ENCODE measurements at places on chromosomes 5 and 9.

DNA sequence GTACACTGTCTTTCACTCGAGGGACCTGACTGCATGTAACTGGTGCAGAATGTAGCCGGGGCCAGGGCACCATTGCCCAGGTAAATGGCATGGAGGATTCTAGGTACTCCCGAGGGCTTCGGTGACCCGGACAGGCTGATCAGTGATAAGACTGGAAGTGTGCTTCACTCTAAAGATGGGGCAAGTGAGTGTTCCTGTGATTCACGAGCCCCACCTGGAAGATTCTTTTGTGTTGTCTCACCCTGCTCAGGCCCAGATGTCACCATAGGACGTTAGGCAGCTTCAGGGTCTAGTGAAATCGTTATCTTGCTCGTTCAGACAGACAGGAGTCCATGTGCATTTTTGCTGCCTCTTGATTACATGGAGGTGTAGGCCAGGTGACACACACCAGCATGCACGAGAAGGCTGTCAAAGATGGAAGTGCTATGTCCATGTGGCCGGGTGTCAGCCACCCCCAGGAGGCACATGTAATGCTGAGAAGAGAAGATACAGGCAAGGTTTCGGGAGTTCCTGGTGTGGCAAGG, 73.9 kb downstream of the WNK2 start:
- no peak for DNase-seq

GRCh38 chr9:4035777-4036176, 264.1 kb downstream of the GLIS3 start:
- DNase-seq = no peak

DNA sequence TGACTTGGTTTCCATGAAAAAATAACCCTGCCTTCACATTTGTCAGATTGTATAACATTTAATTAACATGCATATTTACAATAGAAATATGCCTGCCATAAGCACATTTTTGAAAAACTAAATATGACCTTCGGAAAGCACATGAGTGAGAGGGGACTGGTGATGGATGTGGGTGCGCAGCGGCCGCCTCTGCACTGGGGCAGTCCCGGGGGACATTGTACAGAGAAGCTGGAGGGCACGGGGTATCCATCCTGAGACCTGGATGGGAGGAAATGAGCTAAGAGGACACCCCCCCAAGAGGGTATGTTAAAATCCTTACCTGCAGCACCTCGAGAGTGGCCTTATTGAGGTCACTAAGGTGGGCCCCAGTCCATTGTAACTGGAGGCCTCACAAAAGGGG, 161.3 kb upstream of the IRX4 start:
- DNase-seq = no peak

DNA sequence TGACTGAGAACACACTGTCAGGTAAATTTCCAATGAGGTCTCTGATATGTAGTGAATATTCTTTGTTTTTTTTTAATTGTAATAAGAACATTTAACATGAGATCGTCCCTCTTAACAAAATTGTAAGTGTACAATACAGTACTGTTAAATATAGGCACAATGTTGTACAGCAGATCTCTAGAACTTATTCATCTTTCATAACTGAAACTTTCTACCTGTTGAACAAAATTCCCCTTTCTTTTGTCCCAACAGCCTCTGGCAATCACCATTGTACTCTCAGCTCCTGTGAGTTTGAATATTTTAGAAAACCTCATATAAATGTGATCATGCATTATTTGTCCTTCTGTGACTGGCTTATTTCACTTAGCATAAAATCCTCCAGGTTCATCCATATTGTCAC, 10.6 kb upstream of the PRLR start:
- no peak for DNase-seq

GRCh38 chr9:3863111-3863528, 337.3 kb upstream of the RFX3 start:
- peak; percentile 82 for DNase-seq

- peak; percentile 9 for DNase-seq
These were observed 5.5 kb upstream of the DNAJB5 start for GRCh38 chr9:34984049-34984448.

DNA sequence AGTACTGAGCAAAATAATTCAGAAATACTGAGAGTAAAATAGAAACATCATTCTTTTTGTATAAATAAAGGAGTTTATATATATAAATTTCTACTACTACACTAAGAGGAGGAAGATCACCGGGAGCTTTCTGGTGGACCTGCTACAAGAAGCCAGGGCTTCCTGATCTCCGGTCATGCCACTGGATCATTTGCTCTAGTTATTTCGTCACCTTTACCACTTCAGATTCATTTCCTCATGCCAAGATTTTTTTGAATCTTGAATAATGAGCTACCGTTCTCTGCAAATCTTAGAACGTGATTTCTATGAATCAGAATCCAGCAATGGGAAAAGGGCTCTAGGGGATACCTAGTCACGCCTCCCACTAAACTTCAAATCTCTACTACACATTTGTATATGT, 51.9 kb upstream of the TBC1D9B start:
- no peak for DNase-seq

DNA sequence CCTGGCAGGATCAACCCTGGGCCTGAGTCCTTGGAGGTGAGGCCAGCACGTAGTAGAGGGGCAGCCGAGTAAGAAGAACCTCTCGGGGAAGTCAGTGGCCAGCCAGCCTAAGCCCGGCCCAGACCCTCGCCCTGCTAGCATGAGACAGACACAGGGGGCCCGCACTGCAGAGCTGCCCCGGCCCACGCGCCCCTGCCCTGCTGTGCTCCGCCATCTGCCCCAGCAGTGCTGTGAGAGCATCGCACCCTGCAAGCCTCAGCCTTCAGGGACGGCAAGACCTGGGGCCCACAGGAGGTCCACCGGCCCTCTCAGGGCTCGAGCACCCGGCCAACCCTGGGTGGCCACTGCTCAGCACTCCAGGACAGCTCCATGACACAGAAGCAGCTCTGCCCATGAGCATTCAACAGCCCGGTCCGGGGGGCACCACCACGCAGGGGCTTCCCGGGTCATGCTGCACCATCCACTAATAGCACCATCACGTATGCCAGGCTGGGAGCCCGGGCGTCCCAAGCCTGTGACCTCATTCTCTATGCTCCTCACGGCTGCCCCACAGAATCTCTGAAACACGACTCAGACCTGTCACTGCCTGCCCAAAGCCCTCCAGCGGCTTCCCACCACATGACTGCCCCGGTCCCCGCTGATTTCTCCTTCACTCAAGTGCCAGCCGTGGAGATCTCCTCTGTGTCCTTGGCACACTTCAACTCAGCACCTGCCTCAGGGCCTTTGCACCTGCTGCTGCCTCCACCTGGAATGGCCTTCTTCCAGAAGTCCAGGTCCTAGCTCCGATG, 38.1 kb downstream of the ADAMTS2 start:
- DNase-seq = no peak

DNA sequence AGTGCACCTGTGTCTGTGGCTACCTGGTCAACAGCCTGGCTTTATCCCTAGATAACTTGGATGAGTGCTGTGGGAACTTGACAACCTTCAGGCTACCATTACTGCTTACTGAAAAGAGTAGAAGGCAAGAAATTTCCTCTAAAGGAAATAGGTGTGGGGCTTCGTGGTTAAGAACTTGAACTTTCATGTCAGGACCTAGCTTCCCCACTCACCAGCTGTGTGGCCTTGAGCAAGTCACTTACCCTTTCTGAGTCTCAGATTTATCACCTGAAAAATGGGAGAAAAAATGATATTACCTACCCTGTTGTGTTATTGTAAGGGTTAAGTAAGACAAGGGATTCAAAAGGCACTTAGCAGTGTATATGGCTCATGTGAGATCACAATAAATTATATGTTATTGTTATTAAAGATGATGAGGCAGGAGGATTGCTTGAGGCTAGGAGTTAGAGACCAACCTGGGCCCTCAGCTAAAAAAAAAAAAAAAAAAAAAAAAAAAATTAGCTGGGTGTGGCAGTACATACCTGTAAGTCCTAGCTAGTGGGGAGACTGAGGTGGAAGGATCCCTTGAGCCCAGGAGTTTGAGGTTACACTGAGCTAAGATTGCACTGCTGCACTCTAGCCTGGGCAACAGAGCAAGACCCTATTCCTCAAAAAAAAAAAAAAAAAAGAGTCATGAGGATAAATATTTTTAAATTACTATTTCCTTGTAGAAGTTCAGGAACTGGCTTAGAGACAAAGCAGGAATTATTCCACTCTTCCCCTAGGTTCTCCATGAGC, 97.0 kb upstream of the SPRY4 start:
- DNase-seq = no peak

DNA sequence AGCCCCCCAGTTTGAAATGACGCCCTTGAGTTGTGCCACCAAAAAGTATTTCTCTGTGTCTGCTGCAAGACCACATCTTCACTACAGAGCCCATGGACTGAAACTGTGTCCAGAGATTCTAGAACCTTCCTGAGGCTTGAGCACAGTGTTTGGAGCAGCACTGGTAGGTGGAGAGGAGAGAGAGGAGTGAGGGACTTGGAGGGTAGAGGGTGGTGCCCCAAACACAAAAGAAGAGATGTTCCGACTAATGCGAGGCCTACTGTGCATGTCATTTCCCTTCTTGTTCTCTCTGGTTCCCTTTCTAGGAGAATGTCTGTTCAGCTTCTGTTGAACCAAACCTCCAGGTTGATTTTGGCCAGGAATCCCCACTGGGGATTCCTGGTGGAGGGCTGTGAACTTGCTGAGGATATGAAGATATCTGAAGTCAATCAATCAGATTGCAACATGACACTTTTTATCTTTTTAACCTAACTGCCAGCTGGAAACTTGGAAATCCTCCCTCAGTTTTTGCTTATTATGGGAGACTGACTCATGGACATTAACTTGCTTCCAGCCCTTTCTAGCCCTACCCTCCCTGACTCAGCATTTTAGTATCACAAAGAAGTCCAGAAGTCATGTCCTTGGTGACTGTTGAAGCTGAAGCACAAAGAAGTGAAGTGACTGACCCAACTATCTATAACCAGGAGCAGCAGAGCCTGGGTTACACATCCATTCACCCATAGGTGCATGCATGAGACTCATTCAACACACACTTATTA, 154.5 kb downstream of the NR3C1 start:
- DNase-seq = no peak

GRCh38 chr9:105455836-105456475, 8.1 kb downstream of the FSD1L start:
- no peak for DNase-seq

DNA sequence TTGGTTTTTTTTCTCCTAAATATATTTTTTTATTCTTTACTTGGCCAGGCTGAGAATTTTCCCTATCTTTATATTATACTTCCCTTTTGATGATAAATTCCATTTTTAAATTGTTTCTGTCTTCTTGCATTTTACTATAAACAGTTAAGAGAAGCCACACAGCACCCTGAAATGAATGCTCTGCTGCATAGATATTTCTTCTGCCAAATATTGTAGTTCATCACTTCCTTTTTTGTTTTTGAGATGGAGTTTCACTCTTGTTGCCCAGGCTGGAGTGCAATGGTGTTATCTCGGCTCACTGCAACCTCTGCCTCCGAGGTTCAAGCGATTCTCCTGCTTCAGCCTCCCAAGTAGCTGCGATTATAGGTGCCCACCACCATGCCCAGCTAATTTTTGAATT, 8.5 kb upstream of the INIP start:
- DNase-seq = no peak

- peak; percentile 42 for DNase-seq
These were observed 25.6 kb upstream of the SPATA31D4 start for GRCh38 chr9:81902626-81903025.

DNA sequence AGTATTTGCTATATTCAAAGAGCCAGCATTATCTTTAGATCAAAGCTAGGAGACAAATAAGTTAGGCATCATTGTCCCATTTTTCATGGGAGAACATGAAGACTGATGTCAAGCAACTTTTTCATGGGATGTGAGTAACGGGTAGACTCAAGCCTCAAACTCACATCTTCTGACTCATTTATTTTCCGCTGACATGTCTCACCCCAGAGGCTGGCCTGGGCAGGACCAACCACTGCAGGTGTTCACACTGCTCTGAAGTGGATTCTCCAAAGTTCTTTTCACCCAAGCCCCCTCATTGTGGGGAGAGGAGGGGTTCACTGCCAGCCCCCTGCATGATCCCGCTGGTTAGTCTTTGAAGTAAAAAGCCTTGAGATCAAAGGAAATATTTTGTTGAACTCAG, 34.9 kb upstream of the BASP1 start:
- no peak for DNase-seq

GRCh38 chr9:134570711-134571325, 70.8 kb upstream of the COL5A1 start:
- DNase-seq = no peak

- no peak for DNase-seq
These were observed 21.4 kb upstream of the CCNJL start for GRCh38 chr5:160333721-160334120.
